Right renal pelvis (tissue), 4 donors: ENCODE measurements at places on chromosomes 4 and X.

GRCh38 chr4:139903845-139904244 lies 238.2 kb downstream of the MGST2 start:
- no peak for DNase-seq

GRCh38 chr4:137993232-137993631 lies 248.9 kb downstream of the SLC7A11 start:
- DNase-seq, result no peak

- DNase-seq, result no peak
These were observed 18.8 kb downstream of the PRKG2 start for GRCh38 chr4:81196126-81196650.

GRCh38 chrX:111445485-111445884 lies 33.5 kb upstream of the DCX start:
- peak; percentile 25 for DNase-seq

- no peak for DNase-seq
These were observed 608.7 kb downstream of the TLL1 start for GRCh38 chr4:166481739-166482138.

GRCh38 chr4:69823481-69824186 lies 36.3 kb downstream of the SULT1E1 start:
- DNase-seq, result no peak

GRCh38 chrX:8731559-8732395 lies at the start of gene ANOS1:
Gene ANOS1 (minus strand): TSS chrX:8732137. CDS start chrX:8732036, 101 bp downstream.
- DNase-seq, result no peak

DNA sequence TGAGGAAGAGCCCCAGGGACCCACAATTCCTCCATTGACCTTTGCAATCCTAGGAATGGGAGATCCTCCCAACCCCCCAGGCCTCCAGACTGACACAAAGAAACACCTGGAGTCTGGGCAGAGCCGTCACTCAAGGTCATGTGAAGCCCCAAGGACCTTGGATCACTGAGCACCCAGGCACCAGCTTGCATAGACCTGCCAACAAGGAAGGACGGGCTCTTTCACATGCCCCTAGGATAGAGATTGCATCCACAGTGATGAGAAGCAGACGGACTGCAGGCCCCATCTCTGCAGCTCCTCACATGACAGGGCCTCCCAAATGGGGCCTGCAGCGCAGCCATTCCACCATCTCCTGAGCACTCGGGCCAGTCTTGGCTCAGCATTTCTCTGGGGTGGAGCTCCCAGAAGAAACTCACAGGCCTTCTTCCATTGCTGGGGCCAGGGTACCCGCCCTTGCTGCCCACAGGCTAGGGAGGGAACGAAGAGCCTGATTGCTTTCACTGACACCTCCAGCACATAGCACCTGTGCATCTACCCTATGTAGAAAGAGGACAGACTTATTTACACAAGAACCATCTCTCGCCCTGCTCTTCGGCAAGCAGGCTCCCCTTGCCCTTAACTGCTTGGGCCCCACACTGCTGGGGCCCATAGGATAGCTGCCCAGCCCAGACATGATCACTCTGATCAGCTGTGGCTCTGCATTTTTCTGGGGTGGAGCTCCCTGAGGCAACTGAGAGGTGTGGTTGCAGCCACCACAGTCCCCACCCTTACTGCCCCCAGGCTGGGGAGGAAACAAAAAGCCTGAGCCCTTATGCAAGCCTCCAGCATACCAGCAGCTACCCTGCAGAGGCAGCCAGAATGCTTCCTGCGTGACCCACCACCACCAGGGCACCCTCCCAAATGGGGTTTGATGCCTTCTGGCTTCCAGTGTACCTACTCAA lies 185.7 kb upstream of the ZCCHC13 start:
- no peak for DNase-seq

DNA sequence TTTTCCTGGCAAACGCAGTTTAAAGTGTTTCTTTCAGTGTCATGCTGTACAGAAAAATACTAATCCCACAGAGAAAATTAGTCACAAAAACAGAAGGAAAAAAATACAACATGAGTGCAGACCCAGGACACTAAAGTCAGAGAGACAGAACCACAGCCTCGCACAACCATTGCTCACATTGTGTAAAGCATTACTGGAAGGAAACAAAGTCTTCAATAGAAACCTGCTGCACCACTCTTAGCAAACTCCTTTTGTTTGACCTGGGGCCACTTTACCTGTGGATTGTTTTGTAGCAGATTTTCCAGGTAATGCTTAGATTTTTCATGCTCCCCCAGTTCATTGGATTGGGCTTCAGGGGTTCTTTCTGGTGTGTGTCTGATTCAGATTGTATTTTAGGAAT lies 131.8 kb upstream of the TMLHE start:
- no peak for DNase-seq

DNA sequence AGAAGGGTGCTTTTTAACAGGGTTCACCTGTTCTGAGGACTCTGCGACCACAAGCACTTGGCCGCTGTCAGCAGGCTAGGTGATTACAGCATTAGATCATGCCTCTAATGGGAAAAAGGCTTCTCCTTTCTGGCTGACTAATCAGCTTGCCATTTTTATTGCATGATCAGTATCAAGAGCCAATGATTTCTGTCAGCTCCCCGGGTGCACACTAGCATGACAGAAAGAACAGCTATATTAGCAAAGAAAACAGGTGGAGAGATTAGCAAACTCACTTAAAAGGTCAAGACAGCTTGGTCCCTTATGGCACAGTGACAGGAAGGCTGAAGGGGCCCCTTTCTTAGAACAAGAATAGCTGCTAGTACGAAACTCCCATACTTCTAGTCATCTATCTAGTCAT lies 170.0 kb downstream of the SMIM20 start:
- DNase-seq, result no peak

DNA sequence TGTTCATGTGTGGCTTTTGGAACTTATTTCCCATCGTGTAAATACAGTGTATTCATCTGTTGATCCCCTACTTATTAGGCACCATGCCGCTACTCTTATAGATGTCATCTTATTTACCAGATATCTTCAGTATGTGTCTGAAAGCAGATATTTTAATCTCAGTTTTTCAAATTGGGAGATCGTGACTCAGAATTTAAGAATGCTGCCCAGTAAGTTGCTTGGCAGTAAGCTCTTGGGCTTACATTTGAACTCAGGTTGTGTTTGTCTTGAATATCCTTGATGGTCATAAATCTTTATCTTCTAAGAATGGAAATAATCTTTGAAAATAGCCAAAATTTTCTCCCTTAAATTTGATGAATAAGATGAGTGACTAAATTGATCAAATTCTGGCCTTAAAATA lies 45.9 kb upstream of the RPA4 start:
- DNase-seq, result no peak

- no peak for DNase-seq
These were observed 11.3 kb downstream of the EVC start for GRCh38 chr4:5722328-5722727.

- DNase-seq, result no peak
These were observed 7.0 kb downstream of the RPL36A start for GRCh38 chrX:101397779-101398178.

- no peak for DNase-seq
These were observed 85.6 kb downstream of the ZNF330 start for GRCh38 chr4:141306331-141306730.

DNA sequence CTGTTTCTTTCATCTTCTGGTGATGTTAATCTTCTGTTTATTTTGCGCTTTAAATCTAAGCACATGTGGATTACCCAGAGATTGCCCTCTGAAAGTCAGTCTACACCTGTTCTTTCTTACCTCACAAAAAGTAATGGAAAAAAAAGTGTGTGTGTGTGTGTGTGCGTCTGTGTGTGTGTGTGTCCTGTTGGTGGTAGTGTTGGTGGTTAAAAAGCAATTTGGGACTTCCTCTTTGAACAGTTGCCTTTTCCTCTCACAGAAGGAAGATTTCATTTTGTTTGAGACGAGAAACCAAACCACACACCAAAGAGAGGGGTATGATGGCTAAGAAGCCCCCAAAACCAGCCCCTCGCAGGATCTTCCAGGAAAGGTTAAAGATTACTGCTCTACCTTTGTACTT lies at the start of gene STAP1:
STAP1 (plus strand) TSS at position 235 of the 400 bp plus-strand sequence; CDS start at position 318, 83 bp downstream.
- DNase-seq, result no peak

DNA sequence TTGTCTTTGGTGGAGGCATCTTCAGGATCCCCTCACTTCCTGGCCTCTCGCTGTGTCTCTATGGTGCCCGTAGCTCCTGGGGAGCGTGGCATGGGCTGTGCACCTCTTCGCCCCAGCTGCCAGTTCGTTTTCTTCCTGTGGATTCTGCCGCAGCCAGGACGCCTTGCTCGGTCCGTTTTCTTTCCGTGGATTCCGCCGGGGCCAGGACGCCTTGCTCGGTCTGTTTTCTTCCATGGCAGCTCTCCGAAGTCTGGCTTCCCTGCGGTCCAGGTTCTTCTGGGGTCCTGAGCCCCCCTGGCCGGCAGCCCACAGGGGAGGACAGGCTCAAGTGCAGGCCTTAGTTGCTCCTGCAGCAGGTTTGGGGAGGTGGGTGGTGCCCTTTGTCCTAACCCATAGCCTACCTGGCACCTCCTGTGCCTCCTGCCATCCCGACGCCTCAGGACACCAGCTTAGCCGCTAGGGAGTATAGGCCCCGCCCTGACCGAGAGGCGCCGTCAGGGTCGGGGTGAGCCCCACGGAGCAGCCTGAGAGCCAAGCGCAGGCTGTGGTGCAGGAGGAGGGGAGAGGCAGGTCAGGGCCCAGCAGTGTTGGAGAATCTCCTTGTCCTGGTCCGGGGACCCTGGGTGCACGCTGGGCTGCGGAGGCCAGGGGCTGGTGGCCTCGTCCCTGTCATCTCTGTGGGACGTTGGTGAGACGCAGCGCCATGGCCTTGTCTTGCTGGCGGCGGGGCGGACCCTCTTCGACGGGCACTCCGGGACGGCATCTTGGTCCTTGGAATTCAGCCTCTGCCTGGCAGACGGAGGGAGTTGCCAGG lies 27.1 kb downstream of the UVSSA start:
- no peak for DNase-seq

DNA sequence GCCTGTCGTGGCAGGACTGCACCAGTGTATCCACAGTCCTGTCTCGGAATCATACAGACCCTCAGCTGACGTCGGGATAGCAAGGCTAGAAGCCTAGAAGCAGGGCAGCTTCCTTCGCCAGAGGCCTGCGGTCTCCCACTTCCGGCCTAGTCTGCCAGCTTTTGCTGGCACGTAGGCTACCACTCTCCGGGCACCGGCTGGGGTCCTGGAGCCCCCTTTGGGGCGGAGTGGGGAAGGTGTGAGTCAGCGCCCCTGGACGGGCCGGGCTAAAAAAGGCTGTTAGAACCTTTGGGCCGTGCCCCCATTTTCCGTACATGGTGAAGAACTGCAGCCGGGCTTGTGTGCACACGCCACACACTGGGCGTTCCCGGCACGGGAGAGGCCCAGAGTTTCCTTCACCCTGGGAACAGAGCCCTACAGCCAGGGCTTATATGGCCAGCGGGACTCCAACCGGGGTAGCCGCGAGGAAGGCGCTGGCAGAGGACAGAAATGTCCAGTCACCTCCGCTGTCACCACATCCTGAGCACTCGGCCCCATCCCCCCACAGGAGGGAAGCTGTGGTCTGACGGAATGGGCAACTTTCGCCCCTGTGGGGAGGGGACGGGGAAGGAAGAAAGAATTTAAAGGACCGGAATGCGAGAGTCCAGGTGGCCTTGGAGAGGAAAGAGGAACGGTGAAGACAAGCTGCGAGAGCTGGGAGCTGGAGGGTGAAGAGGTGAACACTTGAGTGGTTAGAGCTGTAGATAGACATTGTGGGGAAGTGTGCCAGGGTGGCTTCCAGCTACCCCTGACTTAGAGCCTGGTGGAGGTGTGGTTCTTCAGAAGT lies 4.6 kb downstream of the MAGIX start:
- no peak for DNase-seq

- DNase-seq, result no peak
These were observed 575.7 kb downstream of the TRIML1 start for GRCh38 chr4:188714907-188715306.

- no peak for DNase-seq
These were observed 26.7 kb downstream of the HTT-AS start for GRCh38 chr4:3047464-3048286.

DNA sequence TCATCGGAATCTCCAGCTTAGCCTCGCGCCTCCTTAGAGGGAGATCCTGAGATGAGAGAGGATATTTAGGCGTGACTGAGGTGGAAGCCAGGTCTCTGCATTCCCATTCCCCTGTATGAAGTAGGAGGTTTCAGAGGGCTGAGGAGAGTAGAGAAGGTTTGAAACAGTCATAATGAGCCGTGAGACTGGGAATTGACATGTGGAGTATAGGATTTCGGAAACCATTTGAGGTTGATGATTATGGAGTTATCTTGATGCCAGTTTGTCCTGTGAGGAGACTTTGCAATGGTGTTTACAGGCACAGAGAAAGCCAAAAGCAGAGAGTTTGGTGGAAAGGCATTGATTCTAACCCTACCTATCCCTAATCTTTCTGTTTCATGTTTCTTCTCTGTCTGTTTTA lies 2.0 kb downstream of the CHST7 start:
- DNase-seq, result no peak

DNA sequence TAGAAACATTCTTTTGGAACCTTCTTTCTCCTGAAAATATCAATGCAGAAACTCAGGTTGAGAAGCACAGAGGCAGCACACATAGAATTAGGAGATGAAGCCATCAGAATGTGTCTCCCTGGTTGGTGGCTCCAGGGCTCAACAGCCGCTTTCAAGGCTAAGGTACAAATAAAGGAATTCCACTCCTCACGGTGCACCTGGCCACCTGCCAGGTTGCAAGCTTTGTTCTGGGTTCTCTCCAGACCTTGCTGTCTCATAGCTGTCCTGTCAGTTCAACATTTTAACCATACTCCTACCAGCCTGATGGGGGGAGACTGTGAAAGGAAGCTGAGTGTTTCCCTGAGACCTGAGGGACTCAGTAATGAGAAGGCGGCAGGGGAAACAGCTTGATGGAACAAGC lies 96.3 kb upstream of the HPF1 start:
- no peak for DNase-seq

- no peak for DNase-seq
These were observed 40.0 kb upstream of the SHISA3 start for GRCh38 chr4:42357325-42357724.

DNA sequence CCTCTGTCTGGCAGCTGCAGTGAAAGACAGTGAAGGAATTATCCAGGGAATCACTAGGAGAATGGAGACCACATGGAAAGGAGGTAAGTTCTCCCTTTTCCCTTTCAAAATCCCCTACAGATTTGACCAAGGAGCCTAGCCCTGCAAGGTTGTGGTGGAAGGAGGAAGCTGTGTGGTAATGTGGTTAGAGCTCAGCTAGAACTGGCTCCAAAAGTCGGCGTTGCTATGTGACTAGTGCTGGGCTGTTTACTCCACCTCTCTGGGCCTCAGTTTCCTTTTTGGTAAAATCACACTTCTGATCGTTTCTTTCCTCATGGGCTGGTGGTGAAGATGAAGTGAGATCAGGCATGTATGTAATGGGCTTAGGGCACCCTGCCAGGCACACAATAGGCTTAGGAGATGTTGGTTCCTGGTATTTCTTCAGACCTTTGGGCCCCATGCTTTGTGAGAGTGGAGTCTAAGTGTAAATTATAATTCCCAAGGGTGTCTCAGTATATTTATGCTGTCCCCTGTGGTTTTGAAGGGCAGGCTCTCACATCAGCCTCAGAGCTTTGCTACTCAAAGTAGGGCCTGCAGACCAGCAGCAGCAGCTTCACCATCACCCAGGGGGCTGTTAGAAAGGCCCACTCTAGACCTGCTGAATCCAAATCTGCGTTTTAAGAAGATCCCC lies 183.7 kb upstream of the BCOR start:
- DNase-seq, result no peak

GRCh38 chrX:15207384-15207783 lies 62.5 kb downstream of the ASB9 start:
- no peak for DNase-seq
